ENCODE measurements at places on chromosomes 12 and 14. TPM values are rescaled to one million over a fixed set of nuclear protein-coding genes. Genes with fewer than 3 reads are reported as not detected.

The BTG1 gene
- 102 TPM for total RNA-seq

GRCh38 chr12:16955083-16955657 is 349.2 kb upstream of the LMO3 start:
- DNase-seq = no peak

DNA sequence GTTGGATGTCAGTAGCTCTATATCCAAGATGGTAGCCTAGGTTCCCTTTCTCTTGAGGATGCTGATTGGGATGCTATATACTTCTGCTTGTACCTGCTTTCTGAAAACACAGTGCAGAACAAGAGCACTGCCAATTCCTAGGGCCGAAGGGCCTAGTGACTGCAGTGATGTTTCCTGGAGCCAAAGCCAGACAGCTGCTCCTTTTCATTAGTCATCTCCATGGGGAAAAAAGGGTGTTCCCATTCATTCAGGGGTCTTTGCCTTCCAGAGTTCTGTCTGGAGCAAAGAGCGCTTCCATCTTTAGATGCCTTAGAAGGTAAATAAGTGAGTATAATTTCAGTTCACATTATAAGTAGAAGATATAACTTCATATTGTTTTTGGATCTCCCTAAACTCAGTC is 85.5 kb downstream of the PTPRB start:
- DNase-seq = no peak

- no peak for DNase-seq
Measured at GRCh38 chr12:103326190-103326589, 169.6 kb downstream of the C12orf42 start.

DNA sequence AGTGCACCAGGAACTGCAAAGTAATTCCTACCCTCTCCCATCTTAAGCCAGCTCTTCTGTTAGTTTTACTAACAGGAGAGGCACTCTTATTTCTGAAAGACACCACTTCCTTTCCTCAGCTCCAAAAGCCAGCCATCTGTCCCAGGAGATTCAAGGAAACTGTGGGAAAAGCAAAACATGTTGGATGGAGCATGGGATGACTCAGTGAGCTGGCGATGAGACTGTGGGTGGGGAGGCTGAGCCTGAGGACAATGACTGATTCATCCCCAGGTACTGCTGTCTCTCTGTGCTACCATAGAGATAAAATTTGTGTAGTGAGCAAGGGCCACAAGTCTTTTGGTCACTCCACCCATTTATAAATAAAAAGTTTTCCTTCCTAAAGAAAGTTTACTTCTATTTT is 141.4 kb downstream of the MYRFL start:
- DNase-seq = no peak

- DNase-seq = no peak
Measured at GRCh38 chr14:74599946-74600345, 12.1 kb downstream of the LTBP2 start.

- no peak for DNase-seq
Measured at GRCh38 chr14:23358553-23359166, 6.0 kb upstream of the SLC22A17 start.

DNA sequence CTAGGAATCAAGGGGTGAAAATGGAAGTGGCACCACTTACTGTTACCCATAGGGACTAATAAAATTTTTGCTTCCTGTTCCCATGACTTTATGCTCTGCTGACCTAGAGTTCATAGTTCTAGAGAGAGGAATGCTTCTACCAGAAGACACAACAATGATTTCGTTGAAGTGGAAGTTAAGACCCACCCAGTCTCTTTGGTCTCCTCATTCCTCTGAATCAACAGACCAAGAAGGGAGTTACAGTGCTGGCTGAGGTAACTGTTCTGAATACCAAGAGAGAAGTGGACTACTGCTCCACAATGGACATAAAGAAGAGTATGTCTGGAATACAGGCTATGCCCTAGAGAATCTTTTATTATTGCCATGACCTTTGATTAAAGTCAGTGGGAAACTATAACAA is 23.5 kb upstream of the DYRK2 start:
- no peak for DNase-seq

DNA sequence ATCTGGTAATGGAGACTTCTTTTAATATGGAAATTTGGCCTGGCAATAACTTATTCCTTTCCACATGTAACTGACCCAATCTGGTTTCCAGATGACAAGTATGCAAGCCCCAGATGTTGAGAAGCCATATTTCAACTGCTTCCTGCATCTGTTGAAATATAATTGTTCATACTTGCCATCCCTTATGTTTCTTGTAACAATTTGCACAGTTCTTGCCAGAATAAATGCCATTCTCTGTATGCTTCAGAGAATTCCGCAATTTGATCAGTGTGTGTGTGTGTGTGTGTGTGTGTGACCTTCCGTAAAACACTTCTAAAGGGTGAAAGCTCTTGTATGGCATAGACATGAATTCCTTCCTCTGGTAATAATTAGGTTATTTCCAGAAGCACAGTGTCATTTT is 1.8 kb upstream of the CLEC2A start:
- no peak for DNase-seq

GRCh38 chr12:71216725-71217579 is 59.2 kb upstream of the TSPAN8 start:
- DNase-seq = no peak
